ENCODE measurements at places on chromosomes 1 and 21. TPM values are rescaled to one million over a fixed set of nuclear protein-coding genes. Genes with fewer than 3 reads are reported as not detected.

OR11L1 gene
- total RNA-seq = not detected

TNNT2 gene
- 63.7 TPM for total RNA-seq

DNAJC11 gene
- 38.7 TPM for total RNA-seq

SPATA46 gene
- not detected for total RNA-seq

DIO1 gene
- not detected for total RNA-seq

KIF26B gene
- total RNA-seq = 0.45 TPM

CHI3L1 gene
- total RNA-seq = 37.0 TPM

KRTAP19-3 gene
- not detected for total RNA-seq

LENEP gene
- total RNA-seq = not detected

DIRAS3 gene
- 2.2 TPM for total RNA-seq

CD1D gene
- 1.1 TPM for total RNA-seq

SWT1 gene
- 13.3 TPM for total RNA-seq

DBT gene
- total RNA-seq = 16.2 TPM

OR10J1 gene
- total RNA-seq = not detected

WNT9A gene
- total RNA-seq = 11.4 TPM

KISS1 gene
- not detected for total RNA-seq

PAPPA2 gene
- 1.6 TPM for total RNA-seq

SLC1A7 gene
- total RNA-seq = 0.89 TPM

HSD17B7 gene
- 26.3 TPM for total RNA-seq

KIF2C gene
- total RNA-seq = 1.2 TPM

GCSAML gene
- 1.2 TPM for total RNA-seq

CIART gene
- 5.7 TPM for total RNA-seq

COL6A1 gene
- total RNA-seq = 247 TPM

NADK gene
- 77.3 TPM for total RNA-seq

TNFRSF18 gene
- total RNA-seq = 0.58 TPM

GUK1 gene
- total RNA-seq = 250 TPM

LEMD1 gene
- total RNA-seq = not detected

Measured in sciatic nerve (tissue), 2 donors.